Caudate nucleus (tissue), 63 donors: ENCODE measurements at places on chromosomes 5 and 9.
A peak's percentile ranks its signal among the peaks of the same experiment; 100 is the strongest.

GRCh38 chr5:56088967-56089829, 94.4 kb upstream of the IL6ST start:
- DNase-seq = no peak

DNA sequence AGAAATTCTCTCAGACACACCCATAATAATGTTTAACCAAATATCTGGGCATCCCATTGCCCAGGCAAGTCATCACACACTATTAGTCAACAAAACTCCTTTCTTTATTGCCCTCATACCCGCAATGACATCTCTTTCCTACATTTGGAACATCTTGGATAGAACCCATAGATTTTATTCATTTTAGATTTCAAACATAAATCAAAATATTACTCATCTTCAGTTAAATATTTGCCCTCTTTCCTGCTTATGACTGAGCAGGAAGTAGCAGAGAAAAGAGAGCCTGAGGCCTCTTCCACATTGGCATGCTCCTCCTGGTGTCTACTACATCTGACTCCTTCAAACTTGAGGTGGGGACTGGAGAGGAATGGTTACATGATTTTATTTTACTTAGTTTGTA, 592.0 kb downstream of the CHSY3 start:
- DNase-seq = no peak

- DNase-seq = no peak
Observed at GRCh38 chr5:174719793-174720611, 4.4 kb upstream of the MSX2 start.

DNA sequence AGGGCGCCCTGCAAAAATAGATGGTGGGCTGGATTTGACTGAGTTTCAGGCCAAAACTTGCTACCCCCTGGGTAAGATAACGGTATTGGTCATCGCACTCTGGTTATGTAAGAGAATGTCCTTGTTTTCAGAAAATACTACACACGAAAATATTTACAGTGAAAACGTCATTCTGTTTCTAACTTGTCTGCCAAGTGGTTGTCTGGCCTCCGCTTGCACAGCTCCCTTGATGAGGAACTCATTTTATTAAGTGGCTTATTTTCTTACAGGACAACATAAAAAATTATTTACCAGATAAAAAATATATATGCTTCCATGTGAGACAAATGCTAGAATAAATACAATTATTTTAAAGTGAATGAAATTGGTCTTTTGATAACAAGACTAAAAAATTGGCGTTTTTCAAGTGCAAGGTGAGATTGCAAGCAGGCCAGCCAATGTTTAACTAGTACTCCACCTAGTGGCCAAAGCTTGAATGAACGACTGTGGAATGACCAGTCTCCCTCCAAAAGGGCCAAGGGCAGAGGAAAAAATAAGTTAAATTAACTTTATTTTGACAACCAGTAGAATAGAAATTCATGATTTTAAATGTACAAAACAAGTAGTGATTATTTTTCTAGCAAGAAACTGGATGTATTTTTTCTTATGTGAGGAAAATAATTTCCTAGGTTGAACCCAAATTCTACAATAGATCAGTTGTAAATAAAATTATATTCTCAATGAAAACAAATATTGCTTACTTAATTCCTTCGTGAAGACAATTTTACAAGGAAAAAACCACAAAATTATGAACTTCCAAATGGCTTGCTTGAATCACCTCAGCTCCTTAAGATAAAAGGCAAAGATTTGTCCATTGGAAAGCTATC, 93.2 kb downstream of the ZFAND5 start:
- DNase-seq = peak; percentile 38

DNA sequence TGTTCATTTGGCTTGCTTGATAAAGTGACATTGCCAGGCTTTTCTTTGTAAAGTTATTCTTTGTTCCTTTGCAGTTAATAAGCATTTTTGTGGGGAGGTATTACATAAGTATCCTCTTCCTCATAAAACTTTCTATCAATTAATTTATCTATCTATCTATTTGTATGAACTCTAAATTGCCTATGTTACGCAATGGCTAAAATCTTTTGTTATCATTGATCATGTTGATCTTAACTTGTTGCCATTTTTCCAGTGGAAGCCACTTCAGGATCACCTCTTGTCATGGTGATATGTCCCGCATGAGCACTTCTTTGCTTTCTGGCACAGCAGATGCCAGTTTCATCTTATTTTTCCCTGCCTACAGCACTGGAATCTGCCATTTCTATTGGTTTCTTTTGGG, 436.7 kb upstream of the KIF2A start:
- DNase-seq = no peak

DNA sequence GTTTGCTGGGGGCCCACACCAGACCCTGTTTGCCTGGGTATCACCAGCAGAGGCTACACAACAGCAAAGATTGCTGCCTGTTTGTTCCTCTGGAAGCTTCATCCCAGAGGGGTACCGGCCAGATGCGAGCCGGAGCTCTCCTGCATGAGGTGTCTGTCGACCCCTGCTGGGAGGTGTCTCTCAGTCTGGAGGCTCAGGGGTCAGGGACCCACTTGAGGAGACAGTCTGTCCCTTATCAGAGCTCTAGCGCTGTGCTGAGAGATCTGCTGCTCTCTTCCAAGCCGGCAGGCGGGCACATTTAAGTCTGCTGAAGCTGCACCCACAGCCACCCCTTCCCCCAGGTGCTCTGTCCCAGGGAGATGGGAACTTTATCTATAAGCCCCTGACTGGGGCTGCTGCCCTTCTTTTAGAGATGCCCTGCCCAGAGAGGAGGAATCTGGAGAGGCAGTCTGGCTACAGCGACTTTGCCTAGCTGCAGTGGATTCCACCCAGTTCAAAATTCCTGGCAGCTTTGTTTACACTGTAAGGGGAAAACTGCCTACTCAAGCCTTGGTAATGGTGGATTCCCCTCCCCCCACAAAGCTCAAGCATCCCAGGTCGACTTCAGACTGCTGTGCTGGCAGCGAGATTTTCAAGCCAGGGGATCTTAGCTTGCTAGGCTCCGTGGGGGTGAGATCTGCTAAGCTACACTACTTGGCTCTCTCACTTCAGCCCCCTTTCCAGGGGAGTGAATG, 206.0 kb upstream of the TLX3 start:
- DNase-seq = no peak

DNA sequence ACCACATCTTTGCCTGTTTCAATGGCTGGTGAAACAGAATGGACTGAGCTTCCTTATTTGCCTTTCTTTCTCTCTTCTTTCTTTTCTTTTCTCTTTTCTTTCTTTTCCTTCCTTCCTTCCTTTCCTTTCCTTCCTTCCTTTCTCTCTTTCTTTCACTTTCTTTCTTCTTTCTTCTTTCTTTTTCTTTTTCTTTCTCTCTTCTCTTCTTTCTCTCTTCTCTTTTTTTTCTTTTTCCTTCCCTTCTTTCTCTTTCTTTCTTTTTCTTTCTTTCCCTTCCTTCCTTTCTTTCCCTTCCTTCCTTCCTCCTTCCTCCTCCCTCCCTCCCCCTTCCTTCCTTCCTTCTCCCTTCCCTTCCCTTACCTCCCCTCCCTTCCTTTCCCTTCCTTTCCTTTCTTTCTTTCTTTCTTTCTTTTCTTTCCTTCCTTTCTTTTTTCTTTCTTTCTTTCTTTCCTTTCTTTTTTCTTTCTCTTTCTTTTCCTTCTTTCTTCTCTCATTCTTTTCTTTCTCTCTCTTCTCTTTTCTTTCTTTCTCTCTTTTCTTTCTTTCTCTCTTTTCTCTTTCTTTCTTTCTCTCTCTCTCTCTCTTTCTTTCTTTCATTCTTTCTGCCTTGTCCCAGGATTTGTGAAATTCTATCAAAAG, 50.1 kb upstream of the MCTP1 start:
- no peak for DNase-seq

DNA sequence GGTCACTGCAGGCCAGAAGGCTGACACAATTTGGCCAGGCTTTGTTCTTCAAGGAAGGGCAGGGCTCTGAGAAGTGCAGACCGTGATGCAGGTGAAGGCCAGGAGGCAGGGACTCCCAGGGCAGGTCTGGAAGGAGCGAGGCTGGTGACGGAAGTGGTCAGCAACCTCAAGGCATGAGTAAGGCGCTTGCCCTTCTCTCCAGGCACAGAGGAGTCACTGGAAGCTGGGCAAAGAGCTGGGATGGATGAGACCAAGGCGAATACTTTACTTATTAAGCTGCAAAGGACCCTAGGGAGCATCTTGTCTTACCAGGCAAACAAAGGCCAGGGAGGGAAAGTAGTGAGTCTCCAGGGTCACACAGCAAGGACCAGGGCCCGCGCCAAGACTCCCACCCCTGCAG, 18.6 kb downstream of the IRF1 start:
- no peak for DNase-seq

GRCh38 chr5:6660688-6661087, 27.4 kb downstream of the SRD5A1 start:
- no peak for DNase-seq

DNA sequence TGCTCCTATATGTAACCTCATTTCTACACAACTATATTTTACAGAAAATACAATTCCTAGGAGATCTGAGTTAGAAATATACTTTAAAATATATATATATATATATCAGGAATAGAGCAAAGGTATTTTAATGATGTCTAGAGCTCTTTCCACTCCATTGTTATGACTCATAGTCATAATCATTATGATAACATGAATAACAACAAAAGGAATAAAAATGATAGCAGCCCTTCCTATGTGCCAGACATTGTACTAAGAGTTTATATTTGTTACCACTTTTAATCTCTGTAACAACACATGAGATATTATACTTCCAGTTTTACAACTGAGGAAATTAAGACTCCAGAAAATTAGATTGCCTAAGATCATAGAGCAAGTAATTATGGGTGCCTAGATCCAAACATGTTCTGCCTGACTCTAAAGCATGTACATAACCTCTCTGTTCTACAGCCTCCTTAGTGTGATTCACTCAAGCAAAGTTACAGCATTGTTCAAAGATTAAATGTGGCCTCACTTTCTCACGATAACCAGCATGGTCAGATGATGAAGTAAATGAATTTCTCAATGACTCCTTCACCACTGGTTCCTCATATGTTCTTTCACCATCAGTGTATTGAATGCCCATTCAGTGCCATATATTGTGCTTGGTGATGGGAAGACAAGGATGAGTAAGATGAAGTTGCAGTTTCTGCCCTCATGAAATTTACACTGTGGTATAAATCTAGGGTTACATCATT, 452.1 kb downstream of the EFNA5 start:
- no peak for DNase-seq

DNA sequence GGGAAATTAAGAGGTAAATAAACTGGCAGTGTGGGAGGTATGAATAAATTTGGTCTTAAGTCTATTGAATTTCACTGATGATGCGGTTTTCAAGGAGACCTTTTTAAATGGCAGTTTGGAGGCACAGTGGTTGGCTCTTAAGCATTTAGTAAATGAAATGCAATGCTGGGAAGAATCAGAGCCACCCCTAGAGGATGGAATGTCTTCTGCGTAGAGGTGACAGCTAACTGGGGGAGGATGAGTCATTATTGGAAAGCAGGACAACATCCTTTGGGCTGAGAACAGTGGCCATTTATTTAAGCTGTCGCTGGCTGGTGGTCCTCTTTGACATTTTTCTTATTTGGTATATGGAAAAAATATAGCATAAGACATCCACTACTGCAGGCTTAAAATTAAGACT, 163.2 kb downstream of the SH3GL2 start:
- DNase-seq = no peak

DNA sequence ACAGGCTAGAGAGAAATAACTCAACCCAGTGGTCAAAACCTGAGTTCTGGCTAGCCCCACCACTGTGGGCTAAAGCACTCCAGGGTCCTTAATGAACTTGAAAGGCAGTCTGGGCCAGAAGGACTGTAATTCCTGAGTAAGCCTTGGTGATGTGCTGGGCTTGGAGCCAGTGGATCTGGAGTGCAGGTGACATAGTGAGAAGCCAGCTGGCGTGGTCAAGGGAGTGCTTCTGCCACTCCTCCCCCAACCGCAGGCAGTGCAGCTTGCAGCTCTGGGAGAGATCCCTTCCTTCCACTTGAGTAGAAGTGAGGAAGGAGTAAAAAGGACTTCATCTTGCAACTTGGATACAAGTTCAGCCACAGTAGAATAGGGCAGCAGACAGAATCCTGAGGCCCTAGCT, 424.0 kb downstream of the CDH18 start:
- no peak for DNase-seq

GRCh38 chr9:111393971-111394370, 63.9 kb upstream of the OR2K2 start:
- DNase-seq = no peak

DNA sequence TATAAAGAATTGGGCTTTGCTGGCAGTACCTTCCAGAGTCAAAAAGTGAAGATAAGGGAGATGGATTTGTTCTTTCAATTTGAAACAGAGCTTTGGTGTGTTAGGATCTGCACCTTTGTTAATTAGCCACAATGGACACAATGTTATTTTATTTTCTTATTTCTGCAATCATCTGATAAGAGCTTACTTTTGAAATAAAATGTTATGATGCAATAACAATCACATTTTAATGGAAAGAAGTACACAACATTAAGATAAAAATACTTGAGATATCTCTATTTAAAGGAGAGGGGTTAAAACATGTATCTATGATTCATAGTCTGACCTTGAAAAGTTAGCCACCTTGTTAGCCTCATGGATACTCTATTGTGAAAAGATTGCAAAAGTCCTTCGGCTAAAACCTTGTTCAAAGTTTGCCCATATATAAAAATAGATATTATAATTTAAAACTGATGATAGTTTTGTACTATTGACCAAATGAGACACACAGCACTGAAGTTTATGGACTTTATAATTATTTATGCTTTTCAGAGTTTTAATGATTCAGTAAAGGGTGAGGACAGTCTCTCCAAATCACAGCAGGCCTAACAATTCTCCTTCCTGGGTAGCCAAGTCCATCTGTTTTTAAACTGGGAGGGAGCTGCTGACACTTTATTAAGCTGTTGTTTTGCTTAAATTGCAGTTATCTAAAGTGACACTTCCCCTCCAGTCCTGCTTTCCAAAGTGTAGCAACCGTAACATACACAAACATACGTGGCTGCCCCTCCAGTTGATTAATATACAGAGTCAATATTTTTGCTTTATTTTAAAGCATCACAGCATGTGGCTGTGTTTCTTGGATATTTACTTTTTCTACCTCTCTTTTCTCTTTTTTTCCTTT, 47.6 kb upstream of the DAP start:
- no peak for DNase-seq

GRCh38 chr5:122192497-122193496, 63.5 kb downstream of the ZNF474 start:
- no peak for DNase-seq

GRCh38 chr5:51383131-51384121, at the start of gene ISL1:
ISL1 (plus strand) TSS chr5:51383448; CDS start chr5:51383672, 224 bp downstream.
- peak; percentile 62 for DNase-seq

- DNase-seq = no peak
Observed at GRCh38 chr5:124995421-124995820, 249.0 kb upstream of the ZNF608 start.

DNA sequence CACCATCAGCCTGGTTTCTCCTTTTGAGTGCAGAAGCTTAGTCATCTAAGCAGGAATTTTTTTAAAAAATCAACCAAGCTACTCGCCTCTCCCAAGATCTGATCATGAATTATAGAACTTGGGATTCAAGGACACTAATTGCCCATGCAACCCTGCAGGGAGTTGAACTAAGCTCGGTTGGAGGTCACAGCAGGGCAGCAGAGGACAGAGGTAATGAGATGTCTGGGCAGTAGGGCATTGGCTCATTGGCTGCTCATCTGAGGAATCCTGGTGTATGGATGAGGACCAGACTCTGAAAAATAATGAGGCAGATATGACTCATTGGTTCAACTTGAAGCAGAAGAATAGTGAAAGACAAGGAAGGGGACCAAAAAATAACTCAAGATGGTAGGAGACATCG, 111.8 kb upstream of the TLE1 start:
- DNase-seq = no peak

- DNase-seq = no peak
Observed at GRCh38 chr9:6902423-6902822, 144.7 kb downstream of the KDM4C start.

- no peak for DNase-seq
Observed at GRCh38 chr5:135934939-135935338, 19.8 kb downstream of the LECT2 start.

GRCh38 chr5:16265141-16265540, 85.5 kb upstream of the MARCHF11 start:
- DNase-seq = no peak
